Left lung (tissue), 14 donors: ENCODE measurements at places on chromosomes 5 and 9.

GRCh38 chr5:164649266-164649665 is 1143.8 kb downstream of the MAT2B start:
- no peak for DNase-seq

DNA sequence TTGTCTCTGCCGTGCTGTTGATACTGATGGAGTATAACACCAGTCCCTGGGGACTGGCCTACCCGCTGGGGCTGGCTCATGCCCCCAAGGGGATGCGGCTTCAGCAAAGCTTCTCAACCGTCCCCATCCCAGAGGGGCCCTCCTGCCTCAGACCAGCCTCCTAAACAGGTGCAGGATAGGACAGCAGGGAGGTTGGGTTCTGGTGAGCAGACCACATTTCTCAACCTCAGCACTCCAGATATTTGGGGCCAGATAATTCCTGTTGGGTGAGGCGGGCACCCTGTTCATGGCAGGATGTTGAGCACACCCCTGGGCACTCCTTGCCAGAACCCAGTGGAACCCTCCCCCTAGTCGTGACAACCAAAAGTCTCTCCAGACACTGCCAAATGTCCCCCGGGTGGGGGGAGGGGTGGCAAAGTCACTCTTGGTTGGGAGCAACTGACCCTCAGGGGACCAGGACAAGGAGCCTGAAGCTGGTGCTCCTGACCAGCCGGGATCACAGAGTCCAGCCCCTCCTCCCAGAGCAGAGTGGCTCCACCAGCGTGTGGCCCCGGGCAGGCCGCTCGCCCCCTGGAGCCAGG is 107.8 kb downstream of the ZNF354C start:
- DNase-seq: no peak

DNA sequence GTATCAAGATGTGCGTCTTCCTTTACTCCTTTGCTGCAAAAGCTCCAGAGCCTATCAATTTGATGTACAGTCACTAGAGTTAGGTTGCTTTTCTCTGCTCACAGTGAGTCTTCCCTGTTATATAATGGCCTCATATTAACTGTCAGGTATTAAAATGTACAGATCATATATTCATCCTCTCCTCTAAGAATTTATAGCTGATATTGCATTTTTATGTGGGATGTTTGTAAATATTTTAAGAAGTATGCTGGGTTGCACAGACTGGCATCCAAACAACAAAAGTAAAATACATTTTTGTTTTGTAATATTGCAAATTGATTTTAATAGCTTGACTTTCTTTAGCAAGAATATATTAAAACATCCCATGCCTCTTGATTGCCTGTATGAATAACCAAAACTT is 139.5 kb downstream of the STARD4 start:
- DNase-seq: no peak

DNA sequence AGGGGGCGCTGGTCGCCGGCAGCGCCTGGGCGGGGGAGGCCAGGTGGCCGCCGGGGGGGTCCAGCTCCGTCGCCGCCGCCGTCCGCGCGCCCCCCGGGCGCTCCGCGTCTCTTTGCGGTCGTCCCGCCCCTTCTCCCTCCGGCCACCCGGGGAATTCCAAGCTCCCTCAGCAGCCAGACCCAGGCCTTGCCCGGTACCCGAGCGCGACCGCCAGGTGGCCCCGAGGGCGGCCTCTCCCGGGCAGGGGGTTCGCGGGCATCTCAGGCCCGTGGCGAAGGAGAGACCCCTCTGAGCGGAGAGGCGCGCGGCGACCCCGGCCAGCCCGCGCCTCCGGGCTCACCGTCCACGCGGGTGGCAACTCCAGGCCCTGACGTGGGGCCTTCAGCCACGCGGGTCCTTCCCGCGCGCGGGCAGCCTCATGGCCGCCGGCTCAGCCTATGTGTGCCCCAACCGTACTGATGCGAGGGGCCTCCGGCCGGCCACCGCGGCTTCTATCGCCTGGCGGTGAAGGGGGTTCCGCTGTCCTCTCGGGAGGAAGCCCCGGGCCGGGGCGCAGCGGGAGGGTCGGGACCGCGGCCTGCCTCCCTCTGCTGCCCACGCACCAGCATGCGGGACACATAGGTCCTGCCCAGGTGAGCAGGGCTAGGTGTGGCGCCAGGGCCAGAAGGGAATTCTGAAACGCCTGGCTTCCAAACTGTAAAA is 529 bp upstream of the NRARP start:
- no peak for DNase-seq

- no peak for DNase-seq
These were observed 44.9 kb downstream of the HMGCS1 start for GRCh38 chr5:43268188-43268820.

- no peak for DNase-seq
These were observed 2.0 kb downstream of the RNF44 start for GRCh38 chr5:176535101-176535663.
